ENCODE measurements at places on chromosomes 12 and 14. TPM values are rescaled to one million over a fixed set of nuclear protein-coding genes. Genes with fewer than 3 reads are reported as not detected.

DNA sequence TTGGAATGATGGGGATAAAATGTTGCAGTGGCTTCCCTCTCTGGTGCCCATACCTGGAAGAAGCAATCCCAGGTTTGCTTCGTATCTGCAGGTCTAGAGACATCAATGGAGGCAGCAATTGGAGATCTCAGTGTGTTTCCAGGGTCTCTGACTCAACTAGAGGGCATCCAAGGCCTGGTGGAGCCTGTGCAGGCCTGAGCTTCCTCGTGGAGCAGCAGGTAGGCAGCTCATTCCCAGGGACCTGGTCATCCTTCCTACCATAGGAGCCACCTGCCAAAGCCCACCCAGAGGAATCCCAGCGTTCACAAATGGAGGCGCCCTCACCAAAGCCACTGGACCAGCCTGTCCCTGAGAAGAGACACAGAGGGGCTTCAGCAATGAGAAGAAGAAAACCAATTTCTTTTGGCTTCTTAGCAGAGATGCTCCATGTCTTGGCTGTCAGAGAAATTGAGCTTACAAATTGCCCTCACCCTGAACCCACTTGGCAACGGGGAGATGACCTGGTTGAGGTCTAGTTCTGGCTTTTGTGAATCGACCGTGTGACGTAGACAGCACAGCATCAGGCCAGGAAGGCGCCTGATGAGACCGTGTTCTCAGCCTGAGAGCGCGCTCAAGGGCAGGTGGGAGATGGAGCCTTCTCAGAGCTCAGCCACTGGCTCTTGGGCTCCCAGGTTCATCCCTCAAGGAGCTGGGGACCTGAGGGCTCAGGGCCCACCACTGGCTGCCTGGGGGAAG, 283.6 kb downstream of the DPF3 start:
- no peak for DNase-seq

GRCh38 chr12:59429766-59430165, 166.1 kb upstream of the SLC16A7 start:
- DNase-seq = no peak

- DNase-seq = no peak
Observed at GRCh38 chr12:1618489-1618888, 10.5 kb upstream of the WNT5B start.

GRCh38 chr12:101838628-101839323, 8.0 kb upstream of the GNPTAB start:
- no peak for DNase-seq

- peak; percentile 45 for DNase-seq
Observed at GRCh38 chr12:122934722-122935121, 31.5 kb downstream of the ABCB9 start.

- no peak for DNase-seq
Observed at GRCh38 chr14:100400115-100400514, 77.0 kb downstream of the SLC25A47 start.

GRCh38 chr12:70823182-70823976, 97.2 kb downstream of the PTPRR start:
- DNase-seq = no peak

DNA sequence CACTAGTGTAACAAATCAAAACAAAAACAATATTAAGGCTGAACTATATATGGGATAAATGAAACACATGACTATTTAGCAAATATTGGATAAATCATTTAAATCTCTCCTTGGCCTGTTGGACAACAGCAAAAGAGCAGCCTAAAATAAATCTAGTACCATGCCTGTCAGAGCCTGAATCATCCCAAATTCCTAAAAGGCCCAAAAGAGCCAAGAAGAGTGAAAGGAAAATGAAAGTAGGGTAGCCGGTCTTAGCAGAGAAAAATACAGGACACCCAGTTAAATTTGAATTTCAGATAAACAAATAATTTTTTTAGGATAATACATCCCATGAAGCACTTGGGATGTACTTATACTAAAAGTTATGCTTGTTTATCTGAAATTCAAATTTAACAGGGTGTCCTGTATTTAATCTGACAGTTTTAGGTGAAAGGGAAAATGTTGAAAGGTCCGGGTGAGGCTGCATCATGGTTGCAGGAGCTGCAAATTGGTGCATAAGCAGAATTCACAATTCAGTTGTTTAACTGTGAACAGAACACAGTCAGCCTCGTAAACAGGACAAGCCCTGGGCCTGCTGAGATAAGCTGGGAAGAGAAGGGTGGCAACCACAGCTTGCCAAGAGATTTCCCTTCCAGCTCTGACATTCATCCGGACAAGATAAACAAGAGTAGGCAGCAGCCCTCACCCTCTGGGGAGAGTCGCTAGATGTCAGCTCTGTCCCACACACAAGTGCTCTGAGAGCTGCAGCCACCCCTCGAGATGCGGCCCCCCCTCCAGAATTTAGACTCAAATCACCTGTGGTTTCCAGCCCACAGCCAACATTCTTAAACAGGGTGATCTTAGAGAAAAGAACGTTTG, 30.3 kb downstream of the DMAC2L start:
- DNase-seq = no peak

DNA sequence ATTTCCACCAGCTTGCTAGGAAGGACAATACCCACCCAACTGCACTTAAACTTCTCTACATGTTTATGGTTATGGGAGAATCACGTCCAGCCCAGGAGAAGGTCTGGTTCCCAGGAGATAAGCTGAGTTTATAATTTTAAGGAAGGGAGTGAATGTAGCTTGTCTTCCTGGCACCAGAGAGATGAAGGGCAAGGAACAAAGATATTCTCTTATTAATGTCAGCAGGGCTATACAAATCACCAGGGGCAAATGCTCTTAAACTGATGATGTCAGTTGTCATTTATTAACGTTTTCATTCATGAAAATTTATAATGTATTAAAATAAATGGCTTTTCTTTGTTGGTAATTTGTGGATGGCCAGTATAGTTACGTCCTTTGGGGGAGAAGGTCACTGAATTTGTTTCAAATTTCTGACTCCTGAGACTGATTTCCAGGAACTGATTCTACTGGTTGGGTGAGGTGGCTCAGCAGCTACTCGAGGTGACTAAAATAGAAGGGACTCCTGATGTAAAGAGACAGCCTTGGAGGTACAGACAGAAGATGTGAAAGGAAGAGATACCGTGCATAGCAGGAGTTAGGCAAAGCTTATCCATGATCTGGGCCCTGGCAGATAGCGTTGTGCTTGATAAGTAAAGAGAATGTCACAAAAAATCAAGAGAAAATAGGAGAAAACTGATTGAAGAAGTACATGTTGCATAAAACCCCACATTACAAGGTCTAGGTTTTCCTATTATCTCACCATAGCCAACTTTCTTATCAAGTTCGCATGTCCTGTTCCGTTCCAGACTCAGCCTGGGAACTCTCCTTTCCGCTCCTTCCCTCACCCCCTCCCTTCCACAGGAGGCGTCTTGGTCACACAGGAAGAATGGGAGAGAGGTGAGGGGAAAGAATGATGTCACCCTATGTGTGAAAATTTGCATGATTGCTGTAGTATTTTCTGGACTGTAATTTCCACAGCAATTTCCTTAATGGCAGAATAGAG, 367.1 kb upstream of the FAR2 start:
- DNase-seq = no peak

DNA sequence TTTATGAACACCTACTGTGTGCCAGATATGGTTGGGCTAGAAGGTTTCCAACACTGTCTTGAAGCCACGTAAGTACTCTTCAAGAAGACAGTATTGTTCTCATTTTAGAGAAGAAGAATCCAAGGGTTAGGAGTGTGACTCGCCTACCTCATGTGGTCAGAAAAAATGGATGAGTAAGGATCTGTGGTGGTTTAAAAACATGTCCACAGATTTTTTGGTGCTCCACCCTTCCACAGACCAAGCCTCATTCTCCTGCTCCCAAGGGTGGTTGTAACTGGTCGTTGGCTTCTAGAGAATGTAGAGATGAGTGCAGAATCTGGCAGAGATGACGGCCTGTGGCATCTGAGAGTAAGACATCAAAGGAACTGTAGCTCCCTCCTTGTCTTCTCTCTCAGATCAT, 30.3 kb upstream of the TTC7B start:
- DNase-seq = no peak

DNA sequence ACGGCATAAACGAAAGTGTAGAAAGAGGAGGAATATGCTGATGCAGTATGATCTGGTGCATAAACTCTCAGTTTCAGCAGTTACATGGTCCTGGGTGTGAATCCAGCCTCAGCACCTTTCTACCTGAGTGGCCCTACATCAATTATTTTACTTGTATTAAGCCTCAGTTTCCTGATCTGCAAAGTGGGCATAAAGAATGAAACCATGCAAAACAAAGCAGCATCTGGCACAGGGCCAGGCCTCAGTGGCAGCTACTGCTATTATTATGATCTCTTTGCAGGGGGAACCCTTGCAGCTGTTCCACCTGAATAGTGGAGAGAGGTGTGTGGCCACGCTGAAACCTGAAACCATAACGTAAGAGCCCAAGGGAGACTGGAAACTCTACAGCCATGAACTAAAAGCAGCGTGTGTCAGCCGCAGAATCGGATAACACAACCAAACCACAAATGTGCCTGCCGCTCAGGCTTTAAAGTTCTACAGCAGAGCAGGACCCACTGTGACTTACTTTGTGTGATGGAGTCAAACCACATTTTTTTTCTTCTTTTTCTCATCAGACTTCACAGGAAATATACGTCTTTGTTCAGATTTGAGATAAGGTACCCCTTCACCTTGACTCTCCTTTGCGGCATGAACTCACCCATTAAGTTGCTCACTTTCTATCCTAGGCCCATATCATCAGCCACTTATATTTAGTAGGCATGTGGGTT, 29.2 kb upstream of the FOS start:
- DNase-seq = peak; percentile 94

GRCh38 chr14:39665075-39665475, 232.8 kb upstream of the FBXO33 start:
- DNase-seq = no peak

DNA sequence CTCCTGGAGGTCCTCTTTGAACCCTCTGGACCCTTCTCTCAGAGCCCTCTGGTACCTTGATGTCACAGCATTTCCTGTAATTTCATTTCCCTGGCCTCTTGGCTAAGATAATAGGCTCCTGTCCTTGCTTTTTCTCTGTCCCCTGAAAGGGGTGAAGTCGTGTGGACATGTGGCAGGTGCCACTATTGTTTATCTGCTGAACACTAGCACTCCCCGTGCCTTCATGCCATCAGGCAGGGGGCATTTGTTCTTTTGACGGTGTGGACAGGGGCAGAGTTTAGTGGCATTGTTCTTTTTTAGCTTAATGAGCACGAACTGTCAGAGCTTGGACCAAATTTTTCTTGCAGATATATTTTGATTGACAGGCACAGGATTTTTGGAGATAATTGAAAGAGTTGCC, 166.0 kb downstream of the RGS6 start:
- no peak for DNase-seq

DNA sequence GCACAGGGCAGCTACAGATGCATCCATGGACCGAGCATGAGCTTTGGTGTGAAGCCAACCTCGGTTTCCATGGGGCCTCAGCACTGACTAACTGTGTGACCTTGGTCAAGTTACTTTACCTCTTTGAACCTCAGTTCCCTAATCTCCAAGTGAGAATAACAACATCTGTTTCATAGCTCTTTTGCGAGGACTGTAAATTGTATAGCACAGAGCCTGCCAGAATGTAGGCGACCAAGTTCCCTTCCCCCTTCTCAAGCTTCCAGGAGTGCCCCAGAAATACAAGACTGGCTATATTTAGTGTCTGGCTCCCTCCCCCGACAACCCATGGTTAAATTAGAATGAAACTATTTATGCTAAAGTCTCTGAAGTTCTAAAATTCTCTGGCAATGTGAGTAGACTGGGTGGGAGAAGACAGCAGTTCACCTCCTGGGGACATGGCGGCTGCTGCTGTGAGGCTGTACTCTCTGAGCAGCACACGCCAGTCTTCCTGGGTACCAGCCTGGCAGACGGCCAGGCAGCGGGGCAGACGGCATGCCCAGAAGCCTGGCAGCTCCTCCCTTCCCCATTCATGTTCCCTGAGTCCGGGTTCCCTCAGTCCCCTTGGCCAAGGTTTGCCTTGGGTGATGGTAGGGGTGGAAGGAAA, 22.0 kb upstream of the TMED10 start:
- no peak for DNase-seq

TC2N gene
- total RNA-seq = 1.4 TPM

CABP1 gene
- 2.4 TPM for total RNA-seq

DICER1 gene
- 47.9 TPM for total RNA-seq

RIPK3 gene
- total RNA-seq = 11.2 TPM

POLE2 gene
- total RNA-seq = 22.0 TPM

KHNYN gene
- 34.0 TPM for total RNA-seq

FAM90A1 gene
- total RNA-seq = 0.62 TPM
